Pons (tissue), 1 donor: ENCODE measurements at places on chromosomes 1 and 21.

DNA sequence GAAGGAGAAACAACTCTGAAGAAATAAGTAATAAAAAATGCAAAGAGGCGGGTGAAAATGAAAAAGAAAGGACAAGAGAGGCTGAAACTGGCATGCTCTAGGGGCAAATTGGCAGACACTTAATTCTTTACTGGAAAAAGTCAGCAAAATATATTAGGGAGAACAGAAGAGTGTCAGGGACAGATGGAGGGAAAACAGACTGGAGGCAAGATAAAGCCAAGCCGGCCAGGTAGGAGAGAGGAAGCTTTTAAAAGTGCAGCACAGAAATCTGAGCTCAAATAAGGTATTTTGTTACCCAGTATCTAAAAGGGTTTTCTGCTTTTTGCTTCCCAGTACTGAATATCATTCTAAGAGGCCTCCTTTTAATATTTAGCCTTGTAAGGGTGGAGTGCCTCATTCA lies 339.3 kb downstream of the PAPPA2 start:
- DNase-seq, result no peak

- no peak for DNase-seq
These were observed 13.0 kb downstream of the RCC1 start for GRCh38 chr1:28518745-28519341.

GRCh38 chr1:154485910-154486496 lies 16.0 kb upstream of the TDRD10 start:
- DNase-seq, result no peak

DNA sequence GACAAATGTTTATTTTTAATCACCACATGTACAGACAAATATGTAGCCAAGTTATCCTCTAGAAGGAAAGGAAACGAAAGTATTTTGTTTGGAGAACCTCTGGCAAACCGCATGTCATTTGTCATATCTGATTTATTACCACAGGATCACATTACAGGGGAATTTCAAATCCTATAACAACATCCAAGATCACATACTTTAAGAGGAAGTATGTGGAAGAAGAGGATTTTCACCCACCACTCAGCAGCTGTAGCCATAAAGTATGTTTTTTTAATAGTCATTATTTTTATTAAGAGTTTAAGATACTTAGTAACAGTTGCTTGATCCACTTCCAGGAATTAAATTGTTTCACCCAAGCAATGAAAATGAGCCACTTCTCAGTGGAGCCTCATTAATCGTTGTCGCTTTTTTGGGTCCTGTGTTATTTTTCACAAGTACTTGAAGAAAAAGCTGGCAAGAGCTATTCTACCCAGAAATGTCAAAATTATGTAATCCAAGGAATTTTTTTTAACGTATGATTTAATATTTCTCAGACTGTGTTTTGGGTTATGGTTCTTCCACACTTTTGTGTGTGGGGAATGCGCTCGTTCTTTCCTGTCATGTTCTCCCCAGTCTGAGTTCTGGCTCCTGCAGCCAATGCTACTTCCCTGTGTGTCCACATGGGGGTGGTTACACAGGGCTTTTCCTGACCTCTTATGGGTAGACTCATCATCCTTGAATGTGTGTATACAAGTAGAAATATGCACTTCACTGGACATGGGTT lies 6.9 kb downstream of the SERTAD4 start:
- DNase-seq, result peak; percentile 85

DNA sequence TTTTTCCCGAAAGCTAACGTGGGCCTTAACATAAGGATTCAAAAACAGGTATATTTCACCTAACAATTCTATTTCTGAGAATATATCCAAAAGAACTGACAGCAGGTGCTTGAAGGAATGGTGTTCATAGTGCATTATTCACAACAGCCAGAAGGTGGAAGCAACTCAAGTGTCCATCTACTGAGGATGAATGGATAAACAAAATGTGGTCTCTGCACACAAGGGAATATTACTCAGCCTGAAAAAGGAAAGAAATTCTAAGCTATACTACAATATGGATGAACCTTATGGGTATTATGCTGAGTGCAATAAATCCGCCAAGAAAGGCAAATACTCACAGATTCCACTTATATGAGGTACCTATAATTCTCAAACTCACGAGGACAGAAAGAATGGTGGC lies 6.1 kb upstream of the RIPPLY3 start:
- DNase-seq, result no peak

GRCh38 chr1:116111524-116112021 lies 374 bp downstream of the MAB21L3 start:
- DNase-seq, result no peak

DNA sequence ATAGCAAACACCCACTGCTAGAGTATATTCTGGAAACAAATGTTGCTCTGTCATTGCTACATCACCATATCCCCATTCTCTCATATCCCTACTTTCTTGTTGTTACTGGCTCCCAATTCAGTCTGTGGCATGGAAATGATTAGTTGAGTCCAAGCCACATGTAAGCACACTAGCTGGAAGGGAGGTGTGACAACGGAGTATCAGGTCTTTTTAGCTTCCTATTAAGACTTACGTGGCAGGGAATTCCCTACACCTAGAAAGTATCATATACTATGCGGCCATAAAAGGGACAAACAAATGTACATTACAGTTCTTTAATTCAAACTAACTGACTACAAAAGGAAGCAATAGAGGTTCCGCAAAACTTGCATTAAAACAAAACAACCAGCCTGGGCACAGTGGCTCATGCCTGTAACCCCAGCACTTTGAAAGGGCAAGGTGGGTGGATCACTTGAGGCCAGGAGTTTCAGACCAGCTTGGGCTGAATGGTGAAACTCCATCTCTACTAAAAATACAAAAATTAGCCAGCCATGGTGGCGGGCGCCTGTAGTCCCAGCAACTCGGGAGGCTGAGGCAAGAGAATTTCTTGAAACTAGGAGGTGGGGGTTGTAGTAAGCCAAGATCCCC lies 48.6 kb downstream of the INTS7 start:
- no peak for DNase-seq

GRCh38 chr1:201499795-201500669 lies 6.9 kb downstream of the CSRP1 start:
- DNase-seq, result peak; percentile 98

- no peak for DNase-seq
These were observed 921.9 kb upstream of the PRMT6 start for GRCh38 chr1:106134561-106134960.
